ENCODE measurements at places on chromosomes 13 and 19.

- DNase-seq: no peak
These were observed 14.9 kb downstream of the ARID3A start for GRCh38 chr19:940591-941291.

- DNase-seq: no peak
These were observed 2.8 kb downstream of the C5AR1 start for GRCh38 chr19:47312366-47313006.

- DNase-seq: no peak
These were observed 11.8 kb upstream of the CD70 start for GRCh38 chr19:6602729-6603114.

- DNase-seq: peak; percentile 47
These were observed 313.1 kb upstream of the MAB21L1 start for GRCh38 chr13:35789335-35790165.

- no peak for DNase-seq
These were observed 46.3 kb downstream of the NEK5 start for GRCh38 chr13:52082601-52083000.

DNA sequence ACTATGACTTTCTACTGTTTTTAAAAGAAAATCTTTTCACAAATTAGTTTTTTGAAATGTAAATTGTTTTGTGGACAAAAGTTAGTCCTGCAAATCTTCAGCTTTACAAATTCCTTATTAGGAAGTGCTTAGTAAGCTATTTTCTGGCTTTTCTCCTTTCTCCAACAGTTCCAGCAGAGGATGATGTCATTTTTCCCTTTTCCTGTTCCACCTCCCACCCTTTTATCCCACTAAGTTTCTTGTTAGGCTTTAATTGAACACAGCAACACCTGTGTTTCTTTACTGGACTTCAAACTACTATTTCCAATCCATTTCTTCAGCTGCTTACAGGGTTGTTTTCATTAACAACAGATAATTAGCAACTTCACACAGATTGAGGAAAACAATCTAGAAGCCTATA lies 389.2 kb downstream of the NDFIP2 start:
- peak; percentile 73 for DNase-seq

DNA sequence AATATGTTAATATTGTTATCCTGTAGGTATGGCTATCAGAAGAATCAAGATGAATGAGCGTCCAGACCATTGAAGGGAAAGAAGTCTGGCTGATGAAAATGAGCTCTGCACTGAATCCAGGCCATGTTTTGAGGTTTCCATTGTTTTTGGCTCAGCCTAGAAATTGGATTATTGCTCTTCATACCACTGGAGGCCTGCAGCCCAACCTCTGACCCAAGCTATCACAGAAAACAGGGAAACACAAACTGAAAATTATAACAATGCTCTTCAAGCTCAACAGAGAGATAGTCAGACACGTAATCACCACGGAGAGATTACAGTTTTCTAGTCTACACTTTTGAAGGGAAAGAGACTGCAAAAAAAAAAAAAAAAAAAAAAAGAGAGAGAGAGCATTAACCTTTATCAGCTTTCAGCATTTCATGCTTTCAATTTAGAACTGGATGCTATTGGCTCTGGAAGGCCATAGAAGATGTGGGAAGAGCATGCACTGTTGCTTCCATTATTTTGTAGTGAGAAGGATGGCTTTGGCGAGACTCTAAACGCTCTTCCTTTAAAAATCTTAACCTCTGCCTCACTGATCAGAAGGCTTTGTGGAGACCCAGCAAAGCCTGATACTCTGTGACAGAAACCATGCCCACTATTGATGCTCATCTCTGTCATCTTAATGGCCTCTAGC lies 10.8 kb downstream of the EDNRB start:
- DNase-seq: no peak

DNA sequence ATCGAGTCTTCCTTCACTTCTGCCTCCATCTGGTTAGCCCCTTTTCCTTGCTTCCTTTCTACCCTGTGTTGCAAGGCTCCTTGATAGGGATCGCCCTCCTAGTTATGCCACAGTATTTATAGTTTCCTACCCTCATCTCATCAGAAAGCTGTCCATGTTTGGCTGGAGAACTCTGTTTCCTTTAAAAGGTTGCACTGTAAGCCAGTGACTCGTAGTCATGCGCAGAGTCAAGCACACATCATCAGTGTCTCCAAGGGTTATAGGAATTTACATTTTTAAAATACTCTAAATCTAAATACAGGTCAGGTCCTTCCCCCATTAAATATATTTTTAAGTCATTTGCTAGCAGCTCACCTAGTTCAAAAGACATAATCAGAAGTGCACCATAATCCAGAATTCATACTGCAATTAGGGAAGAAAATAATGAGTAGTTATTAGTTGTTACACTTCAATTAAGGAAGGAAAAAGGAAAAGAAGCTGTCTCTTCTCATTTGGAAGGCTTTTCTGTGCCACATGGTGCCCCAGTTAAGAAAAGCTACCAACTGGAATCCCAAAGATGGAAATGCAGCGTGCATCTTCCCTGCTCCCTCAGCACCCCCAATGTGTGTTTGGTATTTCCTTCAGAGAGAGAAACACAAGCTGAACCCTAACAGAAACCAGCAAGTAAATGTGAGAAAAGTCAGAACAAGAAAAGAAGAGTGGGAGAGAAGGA lies 81.0 kb downstream of the GPR12 start:
- DNase-seq: no peak
